ENCODE measurements at places on chromosomes 2 and 18.

DNA sequence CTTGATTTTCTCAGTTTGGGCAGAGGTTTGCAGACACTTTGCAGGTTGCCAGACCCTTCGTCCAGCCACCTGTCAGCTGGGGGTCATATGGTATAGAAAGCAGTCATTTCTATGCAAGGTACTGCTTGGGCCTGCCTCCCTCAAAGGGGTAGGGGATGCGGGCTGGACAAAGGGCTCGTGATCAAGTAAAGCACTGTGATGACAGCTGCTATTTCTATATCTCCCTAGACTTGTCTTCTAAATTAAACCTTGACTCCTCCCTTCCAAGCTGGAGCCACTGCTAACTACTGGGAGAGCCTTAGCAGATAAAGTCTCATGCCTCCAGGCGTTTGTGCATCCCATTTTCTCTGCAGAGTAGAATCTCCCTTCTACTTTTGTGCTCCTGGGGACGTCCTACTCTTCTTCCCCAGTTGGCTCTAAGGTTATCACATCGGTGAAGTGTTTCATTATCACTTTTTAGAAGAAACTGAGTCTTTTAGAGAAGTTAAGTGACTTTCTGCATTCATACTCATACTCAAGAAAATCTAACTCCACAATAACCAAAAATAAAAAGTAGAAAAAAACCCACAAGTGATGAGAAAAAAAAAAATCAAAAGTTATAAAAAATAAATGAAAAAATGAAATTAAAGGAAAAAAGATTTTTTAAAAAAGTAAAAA is 710 bp upstream of the XRCC5 start:
- no peak for DNase-seq

- DNase-seq, result no peak
Measured at GRCh38 chr2:133968446-133968845, 285.4 kb upstream of the MGAT5 start.

- no peak for DNase-seq
Measured at GRCh38 chr2:41579806-41580205, 468.0 kb upstream of the PKDCC start.

DNA sequence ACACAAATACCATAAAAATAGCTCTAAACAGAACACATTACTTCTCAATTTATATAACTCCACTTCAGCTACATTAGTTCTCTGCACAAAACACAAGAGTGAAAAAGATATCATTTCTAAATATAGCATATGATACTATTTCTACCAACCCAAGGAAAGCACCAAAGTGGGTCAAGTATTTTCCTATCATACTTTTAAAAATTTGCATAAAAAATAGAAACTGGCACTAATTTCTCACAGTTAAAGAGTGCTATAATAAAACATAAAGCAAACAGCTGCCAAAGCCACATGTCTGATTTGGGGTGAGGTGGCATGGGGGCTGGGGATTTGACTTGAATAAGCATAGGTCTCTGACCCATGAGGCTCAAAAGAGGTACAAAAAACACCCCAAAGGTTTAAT is 61.5 kb downstream of the BARD1 start:
- DNase-seq, result no peak

GRCh38 chr2:182043021-182043420 is 57.4 kb downstream of the PPP1R1C start:
- no peak for DNase-seq

DNA sequence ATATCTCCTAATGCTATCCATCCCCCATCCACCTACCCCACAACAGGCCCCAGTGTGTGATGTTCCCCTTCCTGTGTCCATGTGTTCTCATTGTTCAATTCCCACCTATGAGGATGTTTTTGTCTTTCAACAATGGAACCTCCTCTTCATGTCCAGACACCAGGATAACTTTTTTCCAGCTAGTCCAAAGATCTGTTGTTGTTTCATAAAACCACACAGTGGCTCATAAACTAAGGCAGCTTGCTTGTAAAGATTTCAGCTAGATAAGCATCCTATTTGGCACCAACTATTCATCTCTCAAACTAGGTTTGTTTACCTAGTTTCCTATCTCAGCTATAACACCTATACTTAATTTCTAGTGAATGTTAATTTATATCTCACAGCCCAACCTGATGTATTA is 937.7 kb downstream of the TRIB2 start:
- DNase-seq, result no peak

DNA sequence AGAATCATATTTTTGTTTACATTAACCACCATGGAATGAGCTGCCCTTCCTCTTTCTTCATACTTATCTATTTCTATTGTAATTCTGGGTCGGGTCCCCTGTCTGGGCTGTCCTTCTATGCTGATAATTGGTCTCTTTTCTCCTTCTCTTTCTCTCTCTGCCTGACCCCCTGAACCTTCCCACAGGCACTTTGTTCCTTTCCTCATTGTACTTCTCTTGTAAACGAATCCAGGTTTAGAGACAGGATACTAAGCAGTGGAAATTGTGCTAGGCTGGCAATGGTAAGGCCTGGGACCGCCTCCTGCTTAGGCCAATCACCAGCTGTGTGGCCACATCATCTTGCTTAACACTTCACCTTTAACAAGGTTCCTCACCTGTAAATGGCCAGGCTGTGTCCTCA is 137.0 kb downstream of the ZNF532 start:
- no peak for DNase-seq

DNA sequence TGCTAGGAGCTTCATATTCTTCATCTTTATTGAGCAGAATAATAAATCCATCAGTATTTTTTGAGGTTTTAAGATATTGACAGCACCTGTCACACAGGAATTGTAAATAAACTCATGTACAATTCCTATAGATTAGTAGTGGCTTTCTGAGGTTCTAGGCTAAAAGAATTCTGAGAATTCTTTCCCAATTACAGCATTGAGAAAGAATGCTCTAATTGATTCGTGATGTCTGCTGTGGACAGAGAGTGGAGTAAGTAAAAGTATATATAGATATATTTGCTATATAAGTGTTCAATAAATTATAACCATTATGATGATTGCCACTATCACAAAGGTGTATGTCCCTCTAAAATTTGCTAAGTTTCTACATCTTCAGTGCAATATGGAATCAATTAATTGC is 186.5 kb upstream of the NRP2 start:
- no peak for DNase-seq

- DNase-seq, result no peak
Measured at GRCh38 chr18:66638856-66639629, 35.2 kb upstream of the CDH19 start.

DNA sequence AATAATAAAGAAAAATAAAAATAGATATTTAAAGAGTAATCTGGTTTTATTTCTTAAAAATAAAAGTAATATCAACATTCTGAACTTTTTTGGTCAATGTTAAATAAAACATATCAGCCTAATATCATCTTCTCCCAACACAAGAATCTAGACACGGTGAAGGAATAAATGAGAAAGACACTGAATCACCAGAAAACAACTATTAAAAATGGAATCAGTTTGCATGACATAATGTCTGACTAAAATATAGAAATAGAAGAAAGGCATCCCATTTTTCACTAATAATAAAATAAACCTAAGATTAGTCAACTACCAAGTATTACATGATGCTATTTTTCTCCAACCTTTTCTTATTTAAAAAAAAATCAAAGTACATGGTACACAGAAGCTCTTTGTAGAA is 30.8 kb upstream of the TNFAIP6 start:
- no peak for DNase-seq

DNA sequence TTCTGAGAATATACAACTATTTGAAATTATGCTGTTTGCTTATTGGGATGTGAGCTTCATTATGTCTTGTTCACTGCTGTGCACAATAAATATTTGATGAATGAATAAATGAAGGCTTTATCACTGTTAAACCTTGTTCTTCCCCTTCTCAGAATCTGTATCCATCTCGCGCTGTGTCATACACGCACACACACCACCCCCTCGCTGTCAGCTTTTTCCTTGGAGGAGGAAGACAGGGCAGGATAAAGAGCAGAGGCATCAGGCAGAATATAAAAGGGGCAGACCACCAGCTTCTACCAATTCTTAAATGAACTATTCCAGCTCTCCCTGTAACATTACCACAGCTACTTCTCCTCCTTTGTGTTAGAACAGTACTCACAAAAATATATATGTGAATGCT is 75.0 kb downstream of the CD226 start:
- DNase-seq, result no peak

DNA sequence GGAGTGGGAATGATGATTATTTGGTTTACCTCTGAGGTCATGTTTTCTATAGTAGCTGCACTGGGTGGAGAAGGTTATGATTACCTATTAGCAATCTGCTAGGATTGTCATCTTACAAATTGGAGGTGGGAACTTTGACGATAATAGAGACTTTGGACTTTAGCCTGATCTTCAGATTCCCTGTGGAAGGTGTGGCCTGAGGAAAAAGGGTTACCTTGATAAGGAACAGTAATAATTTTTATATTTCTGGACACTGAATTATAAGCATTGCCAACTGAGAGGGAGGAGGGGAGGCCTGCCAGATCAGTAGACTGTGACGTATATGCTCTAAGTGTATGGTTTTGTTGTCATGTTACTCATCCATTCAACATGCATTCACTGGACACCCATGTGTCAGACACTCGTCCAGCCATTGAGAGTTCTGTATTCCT is 183.4 kb upstream of the FOSL2 start:
- DNase-seq, result no peak

GRCh38 chr2:30505500-30506180 is 58.6 kb downstream of the LCLAT1 start:
- DNase-seq, result no peak

- no peak for DNase-seq
Measured at GRCh38 chr2:209495855-209496585, 72.2 kb downstream of the MAP2 start.

DNA sequence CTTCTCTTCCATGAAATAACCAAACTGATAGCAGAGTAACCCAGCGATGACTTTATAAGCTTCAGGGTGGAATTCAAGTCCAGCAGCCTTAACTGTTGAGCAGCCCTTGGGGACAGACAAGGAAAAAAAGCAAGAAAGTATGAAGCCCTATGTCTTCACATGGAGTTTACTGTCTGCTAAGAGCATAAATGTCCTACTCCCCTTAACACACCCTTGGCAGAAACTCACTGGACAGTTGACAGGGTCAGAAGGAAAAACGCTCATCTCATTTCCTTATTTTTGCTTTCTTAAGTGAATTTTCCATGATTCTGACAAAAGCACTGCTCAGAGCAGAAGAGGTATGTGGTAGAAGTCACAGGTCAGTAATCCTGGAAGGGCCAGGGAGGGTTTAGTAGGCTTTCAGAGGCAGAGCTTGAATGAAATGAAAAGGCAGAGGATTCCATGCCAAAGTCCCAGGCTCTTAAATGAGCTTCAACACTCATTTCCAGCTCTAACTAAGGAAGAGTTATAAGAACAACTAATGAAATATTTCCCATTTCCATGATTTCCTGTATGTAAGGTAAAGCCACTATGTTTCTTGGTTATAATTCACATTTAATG is 683.3 kb upstream of the KLHL29 start:
- DNase-seq, result no peak

DNA sequence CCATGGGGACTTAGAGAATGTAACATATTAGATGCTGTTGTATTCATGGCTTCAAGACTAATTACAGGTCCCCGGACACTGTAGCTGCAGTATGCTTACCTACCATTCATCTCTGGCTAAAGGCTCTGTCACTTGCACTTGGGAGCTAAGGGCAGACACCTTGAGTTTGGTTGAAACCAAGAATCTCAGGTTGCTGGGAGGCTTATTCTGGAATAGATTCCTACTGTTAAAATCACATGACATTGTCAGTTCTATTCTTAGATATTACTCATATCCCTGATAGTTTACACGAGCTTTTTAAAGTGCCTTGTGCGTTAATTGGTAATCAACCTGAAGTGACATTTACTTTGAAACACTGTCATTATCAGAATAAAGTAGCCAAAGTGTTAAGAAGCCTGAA is 73.0 kb upstream of the EPB41L5 start:
- no peak for DNase-seq

DNA sequence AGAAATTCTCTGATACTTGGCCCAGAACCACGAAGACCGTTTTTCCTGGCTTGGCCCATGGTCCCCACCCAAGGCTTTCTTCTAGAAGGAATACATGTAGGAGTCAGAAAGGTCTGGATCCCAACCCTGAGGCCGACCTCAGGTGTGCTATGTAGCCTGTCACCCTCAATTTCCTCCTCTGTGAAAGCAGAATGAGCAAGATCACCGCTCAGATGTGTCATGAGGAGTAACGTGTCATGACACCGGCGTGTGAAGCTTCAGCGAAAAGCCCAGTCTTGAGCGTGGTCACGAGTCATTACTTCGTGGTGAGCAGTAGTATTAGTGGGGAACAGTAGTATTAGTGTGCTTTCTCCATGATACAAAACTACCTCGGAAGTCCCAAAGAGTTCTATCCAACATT is 103.4 kb downstream of the ALPK2 start:
- DNase-seq, result no peak

DNA sequence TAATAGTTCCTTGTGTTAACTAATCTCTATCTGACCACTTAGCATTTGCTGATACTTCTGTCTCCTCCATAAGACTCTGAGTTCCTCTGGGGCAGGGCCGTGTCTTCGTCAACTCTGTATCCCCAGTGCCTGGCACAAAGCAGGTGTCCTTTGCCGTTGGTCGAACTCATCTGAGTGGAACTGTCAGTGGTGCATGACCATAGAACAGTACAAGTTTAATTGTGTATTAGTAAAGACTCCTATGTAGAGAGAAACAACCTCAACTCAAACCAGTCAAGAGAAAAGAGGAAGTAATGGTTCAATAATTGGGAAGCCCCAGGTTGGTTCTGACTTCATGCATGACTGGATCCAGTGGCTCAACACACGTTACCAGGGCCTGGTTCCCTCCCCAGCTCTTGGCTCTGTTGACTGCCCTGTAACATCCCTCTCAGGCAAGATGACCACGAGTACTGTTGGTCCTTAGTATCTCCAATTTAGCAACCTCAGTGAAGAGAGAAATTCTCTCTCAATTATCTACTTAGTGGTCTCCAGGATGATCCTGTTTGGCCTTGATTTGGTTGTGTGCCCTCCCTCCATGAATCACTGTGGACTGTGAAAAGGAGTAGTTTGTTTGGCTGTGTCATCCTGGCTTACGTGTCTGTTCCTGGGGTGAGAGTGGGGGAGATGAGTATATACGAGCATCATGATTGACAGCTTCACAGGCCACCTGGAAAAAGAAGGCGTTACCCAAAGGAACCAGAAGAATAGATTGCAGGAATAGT is 58.5 kb upstream of the MSH6 start:
- DNase-seq, result no peak

GRCh38 chr2:96502891-96503636 is 2.1 kb downstream of the NEURL3 start:
- DNase-seq, result no peak

- DNase-seq, result no peak
Measured at GRCh38 chr18:23887035-23887434, 127.5 kb upstream of the TTC39C start.

GRCh38 chr2:119283873-119284331 is 60.3 kb downstream of the STEAP3 start:
- DNase-seq, result no peak

GRCh38 chr18:77866351-77866750 is 616.7 kb downstream of the GALR1 start:
- DNase-seq, result no peak

- DNase-seq, result no peak
Measured at GRCh38 chr2:86480105-86480504, 38.9 kb downstream of the KDM3A start.
